ENCODE measurements at places on chromosomes 12 and 14.

DNA sequence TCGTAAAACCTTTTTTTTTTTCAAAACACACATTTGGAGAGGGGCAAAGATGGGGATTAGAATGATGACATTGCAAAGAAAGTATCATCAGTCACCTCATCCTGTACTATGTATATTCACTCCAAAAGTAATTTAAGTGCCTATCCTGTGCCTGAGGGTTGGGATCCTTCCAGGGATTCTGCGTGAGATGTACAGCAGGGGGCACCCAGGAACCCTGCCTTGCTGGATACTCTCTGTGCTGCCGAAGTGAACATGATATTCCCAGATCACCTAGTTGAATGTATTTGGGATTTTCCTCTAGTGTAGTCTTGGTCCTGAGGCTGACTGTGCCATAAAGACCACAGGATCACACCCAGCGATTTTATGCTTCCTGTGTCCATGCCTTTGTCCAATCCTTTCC lies 372.7 kb downstream of the IPO8 start:
- peak; percentile 6 for DNase-seq

DNA sequence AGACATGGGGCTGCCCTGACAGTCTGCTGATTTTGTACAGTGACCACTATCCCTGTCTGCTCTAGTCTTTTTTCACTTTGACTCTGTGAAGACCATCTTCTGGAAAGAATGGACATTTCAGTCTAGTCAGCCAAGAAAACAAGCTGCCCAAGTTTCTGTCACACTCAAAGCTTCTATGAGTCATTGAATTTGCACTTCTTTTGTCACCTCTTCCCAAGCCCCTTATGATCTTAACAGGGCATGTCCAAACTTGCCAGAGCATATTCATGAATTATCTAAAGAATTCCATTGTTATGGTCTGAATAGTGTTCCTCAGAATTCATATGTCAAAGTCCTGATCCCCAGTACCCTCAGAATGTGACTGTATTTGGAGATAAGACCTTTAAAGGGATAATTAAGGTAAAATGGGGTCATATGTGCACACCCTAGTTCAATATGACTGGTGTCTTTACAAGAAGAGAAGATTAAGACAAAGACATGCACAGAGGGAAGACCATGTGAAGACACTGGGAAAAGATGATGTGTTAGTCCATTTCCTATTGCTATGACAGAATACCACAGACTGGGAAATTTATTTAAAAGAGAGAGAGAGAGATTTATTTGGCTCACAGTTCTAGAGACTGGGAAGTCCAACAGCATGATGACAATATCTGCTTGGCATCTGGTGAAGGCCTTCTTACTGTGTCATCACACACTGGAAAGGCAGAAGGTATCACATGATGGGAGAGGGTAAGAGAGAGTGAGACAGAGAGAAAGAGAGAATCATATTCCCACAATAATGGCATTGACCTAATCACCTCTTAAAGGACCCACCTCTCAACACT lies 242.6 kb downstream of the BTG1 start:
- DNase-seq: peak; percentile 57

GRCh38 chr14:36317650-36318049 lies 2.8 kb downstream of the MBIP start:
- peak; percentile 9 for DNase-seq

- DNase-seq: peak; percentile 73
Measured at GRCh38 chr14:24013654-24014514, 25.2 kb downstream of the DHRS4L2 start.

DNA sequence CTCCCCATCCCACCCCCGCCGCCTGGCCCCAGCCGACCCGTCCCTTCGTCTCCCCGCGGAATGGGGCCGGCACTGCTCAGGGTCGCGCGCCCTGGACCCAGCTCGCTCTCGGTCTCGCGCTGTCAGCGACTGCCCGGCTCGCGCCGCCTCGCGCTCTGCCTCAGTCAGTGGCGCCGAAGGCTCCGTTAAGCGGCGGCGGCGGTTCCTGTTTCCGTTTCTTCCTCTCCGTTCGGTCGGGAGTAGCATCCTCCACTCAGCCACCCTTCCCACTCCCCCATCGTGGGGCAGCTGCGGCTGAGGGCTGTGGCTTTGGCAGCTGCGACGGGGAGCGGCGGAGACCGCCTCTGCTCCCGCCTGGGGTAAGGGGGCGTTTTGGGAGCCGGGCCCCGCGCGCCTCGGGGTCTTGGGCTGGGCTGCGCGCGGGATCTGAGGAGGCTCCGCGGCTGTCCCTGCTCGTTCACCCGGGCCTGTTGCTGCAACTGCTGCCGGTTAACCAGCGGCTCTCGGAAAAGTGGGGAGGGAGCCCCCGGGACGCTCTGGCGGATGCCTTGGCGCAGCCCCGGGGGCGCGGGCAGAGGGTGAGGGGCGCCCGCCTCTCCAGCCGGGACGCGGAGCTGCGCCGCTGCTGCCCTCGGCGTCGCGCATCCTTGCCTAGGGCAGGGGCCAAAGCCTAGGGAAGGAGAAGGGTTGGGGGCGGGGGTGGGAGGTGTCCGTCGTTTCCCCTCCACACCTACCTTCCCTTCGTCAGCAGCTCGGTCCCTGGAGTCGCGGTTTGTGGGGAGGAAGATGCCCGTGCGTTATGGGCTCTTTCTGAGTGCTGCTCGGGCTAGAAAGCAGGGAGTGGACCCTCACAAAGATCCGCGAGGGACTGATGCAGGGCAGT lies 567 bp downstream of the FUT8 start:
- peak; percentile 74 for DNase-seq

DNA sequence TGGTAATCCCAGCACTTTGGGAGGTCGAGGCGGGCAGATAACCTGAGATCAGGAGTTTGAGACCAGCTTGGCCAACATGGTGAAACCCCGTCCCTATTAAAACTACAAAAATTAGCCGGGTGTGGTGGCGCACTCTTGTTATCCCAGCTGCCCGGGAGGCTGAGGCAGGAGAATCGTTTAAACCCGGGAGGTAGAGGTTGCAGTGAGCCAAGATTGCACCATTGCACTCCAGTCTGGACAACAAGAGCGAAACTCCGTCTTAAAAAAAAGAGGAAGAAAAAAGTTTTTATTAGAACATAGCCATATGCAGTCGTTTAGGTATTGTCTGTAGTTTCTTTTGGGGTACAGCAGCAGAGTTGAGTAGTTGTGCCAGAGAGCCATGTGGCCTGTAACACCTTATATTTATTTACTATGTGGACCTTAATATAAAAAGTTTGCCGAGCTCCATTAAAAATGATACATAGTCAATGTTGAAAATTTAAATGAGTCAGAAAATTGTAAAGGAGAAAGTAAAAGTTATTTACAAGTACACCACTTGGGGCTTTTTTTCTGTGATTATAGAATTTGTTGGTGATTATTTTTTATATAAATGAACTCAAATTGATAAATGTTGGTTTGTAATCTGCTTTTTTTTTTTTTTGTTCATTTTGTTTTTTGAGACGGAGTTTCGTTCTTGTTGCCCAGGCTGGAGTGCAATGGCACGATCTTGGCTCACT lies 2.2 kb downstream of the ADIPOR2 start:
- no peak for DNase-seq

DNA sequence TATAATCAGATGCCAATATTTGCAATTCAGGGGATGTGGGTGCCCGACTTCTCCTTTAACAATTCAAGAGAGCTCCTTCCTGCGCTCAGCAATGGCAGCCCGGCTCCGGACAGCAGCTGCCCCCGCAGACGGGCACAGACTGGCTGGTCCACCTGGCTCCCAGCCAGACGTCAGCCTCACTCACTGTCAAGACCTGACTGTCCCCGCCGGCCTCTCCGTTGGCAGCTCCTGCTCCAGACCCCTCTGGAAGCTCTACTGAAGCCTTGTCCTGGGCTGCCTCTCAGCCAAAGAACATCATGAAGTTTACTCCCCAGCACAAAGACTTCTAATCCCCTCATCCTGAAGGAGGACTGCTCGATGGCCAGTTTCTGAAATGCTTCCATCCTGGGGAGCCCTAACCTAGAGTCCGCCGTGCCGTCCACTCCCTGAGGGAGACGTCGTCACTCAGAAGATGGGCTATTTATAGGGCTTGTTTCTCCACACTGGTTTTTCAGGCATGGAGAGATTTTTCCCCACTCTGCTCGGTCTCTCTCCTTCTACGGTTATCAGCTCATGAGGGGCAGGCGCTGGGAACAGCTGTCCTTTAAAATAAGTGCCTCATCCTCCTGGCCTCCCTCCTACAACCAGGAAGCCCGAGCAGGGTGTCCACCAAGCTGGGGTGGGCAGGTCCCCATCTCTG lies 126.2 kb downstream of the RFLNA start:
- DNase-seq: no peak

DNA sequence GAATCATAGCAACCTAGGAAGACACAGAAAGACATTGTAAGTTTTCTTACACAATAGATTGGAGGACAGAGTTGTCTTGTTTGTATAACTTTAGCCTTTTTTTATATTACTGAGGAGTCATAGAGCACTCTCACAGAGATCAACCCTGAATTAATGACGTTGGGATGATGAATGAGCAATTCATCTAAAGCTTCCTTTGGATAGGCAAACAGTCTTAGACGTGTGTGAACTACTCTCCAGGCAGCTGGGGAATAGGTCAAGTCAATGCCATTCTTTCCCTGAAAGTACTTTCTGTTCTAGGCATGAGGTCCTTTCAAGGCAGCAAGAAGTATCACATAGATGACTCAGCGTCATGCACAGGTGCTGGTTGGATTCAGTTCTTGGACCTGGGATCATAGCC lies 369.1 kb upstream of the NOVA1 start:
- DNase-seq: no peak

DNA sequence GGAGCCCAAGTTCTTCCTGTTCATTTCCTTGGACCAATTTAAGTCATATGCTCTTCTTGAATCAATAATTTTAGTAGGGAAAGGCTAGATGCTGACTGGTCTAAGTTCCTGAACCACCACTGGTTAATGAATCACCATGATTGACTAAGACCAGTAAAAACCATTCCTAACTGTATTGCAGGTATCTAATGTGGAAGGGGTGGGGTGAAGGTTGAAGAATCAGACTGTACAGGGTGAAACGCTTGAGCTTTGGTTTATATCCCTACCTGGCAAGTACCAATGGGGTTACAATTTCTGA lies 100.1 kb downstream of the DYRK2 start:
- DNase-seq: peak; percentile 17

- peak; percentile 44 for DNase-seq
Measured at GRCh38 chr12:93616584-93617101, 44.2 kb downstream of the SOCS2 start.

DNA sequence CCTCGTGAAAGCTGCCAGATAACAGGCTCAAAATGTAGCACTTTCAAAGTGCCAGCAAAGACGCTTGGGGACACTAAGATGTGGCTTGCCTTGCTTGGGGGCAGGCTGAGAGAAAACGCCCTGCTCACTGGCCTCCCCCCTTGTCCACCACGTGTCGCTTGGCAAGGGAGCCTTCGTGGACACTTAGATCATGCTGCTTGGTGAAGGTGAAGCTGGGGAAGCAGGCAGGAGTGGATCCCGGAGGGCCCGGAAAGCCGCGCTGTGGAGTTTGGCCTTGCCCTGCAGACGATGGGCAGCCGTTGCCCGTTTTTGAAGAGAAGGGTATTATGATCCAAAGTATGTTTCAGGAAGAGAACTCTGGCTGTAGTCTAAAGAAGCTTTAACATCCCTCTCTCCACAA lies 53.4 kb upstream of the BDKRB2 start:
- no peak for DNase-seq

DNA sequence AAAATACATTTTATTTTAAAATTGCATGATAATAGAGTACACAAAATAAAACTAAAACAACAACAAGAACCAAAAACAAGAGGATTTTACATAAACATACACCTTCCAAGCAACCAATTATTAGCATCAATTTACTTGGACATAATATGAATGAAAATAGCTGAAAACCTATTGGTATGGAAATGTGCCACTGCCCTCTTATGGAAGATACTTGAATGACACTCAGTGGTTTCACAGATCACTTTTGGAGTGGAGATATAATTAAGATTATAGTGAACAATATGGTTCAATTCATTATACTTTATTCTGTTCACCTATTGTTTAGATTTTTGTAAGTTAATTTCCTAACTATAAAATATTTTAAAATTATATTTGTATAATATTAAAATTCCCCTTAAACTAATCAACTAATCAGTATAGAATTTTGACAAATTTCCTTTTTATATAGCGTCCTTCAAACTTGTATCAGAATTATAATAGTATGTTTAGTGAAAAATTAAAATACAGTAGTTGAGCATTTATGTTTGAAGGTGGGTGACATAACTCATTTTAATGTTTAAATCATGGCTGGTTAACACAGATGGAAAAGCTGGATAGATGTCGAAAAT lies 70.1 kb downstream of the SLC6A15 start:
- peak; percentile 43 for DNase-seq

- DNase-seq: peak; percentile 61
Measured at GRCh38 chr14:96363751-96364336, 518 bp downstream of the GSKIP start.

GRCh38 chr12:79532907-79533288 lies 157.9 kb downstream of the PAWR start:
- no peak for DNase-seq

GRCh38 chr12:101876322-101876860 lies 989 bp upstream of the DRAM1 start:
- DNase-seq: peak; percentile 33

GRCh38 chr14:99838639-99839134 lies 45.5 kb downstream of the EML1 start:
- DNase-seq: peak; percentile 40

DNA sequence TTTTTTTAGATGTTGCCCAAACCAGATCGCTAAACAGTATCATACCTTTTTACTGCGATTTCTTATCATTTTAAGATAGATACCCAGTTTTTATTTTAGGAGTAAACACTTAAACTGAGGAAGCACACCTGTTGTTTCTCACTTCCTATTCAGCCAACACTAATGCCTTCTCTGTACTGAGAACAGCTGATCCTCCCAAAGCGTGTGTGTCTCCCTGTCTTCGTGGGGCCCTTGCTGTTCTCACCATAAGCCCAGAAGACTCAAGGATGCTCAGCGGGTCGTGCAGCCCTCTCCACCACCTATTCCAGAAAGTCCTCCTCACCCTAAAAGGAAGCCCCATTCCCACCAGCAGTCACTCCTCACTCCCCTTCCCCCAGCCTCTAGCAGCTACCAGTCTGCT lies 14.8 kb downstream of the PPP2R5C start:
- no peak for DNase-seq

DNA sequence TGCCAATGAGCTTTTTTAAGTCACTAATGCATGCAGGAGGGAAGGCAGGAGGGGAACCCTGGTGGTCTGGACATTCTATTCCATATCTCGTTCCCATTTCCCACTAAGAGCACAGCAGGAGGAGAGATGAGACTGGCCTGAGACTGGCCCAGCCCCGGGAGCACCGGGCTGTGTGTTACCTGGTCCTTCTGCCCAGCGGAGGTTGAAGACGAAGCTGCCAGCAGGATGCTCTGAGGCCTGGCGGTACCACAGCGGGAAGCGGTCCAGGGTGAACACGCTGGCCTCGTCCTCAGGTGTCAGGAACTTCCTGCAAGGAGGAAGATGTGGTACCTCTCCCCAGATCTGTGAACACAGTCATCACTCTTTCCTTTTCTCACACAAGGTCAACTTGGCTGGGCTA lies 23.9 kb downstream of the LRTM2 start:
- no peak for DNase-seq

All from EL (cell line).